ENCODE measurements at places on chromosomes 3 and 15.

GRCh38 chr15:75107908-75108838 is 84.8 kb downstream of the PPCDC start:
- peak; percentile 9 for DNase-seq

- DNase-seq: no peak
Observed at GRCh38 chr3:9028134-9028533, 64.9 kb upstream of the RAD18 start.

DNA sequence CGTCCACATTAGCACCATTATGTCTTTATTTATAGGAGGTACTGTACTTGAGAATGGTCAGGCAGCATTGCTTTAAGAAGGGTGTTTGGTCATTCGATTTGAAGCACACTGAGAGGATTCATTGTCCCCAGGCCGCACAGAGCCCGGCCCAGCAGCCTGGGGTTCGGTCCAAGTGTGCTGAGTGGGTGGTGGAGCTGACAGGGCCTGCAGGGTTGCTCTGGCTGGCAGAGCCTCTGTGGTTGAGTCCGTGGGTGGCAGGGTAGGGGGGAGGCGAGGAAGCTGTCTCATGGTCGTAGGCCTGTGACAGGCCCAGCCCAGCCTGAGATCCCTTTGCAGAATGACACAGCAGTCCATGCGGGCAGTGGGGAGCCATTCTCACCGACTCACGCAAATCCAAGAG is 227.7 kb upstream of the TOPAZ1 start:
- DNase-seq: no peak

GRCh38 chr3:156400062-156400461 is 154.9 kb downstream of the SSR3 start:
- no peak for DNase-seq

DNA sequence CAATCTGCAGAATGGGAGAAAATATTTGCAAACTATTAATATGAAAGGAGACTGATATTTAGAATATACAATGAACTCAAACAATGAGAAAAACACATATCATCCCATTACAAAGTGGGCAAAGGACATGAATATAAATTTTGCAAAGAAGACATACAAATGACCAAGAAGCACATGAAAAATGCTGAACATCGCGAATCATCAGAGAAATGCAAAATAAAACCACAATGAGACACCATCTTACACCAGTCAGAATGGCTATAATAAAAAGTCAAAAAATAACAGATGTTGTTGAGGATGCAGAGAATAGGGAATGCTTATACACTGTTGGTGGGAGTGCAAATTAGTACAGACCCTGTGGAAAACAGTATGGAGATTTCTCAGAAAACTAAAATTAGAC is 83.6 kb downstream of the RAP2B start:
- no peak for DNase-seq

GRCh38 chr3:129211345-129211744 is 27.6 kb upstream of the CNBP start:
- DNase-seq: no peak

GRCh38 chr15:45548753-45549520 is 26.4 kb upstream of the SLC30A4 start:
- no peak for DNase-seq

DNA sequence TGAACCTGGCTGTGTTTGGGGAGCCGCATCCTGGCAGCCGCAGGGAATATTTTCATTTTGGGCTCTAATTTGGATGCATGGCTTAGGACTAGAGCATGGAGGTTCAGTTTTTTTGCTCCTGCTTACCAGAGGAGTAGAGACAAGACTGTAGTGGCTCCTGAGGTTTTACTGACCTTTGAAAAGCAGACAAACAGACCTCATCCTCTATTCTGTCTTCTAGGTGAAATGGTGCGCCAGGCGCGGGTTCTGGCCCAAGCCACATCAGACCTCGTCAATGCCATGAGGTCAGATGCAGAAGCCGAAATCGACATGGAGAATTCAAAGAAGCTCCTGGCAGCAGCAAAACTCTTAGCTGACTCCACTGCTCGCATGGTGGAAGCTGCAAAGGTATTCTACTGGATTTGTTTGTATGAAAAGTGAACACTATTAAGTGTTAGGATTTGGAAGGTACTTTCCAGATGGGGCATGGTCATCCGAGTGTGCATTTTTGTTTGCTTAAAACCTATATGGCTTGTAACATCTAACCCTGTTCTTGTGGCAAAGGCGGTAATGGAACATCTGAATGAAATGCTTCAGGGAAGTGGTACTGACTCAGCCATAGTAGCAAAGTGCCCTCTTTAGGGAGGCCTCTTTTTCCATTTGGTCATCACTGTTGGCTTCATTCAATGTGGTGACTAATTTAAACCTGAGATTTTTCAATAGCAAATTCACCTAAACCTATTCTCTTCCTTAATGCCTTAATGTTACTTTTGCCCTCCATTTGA is 330.7 kb upstream of the TPM1 start:
- DNase-seq: no peak

GRCh38 chr15:45138814-45139765 is 9.3 kb downstream of the DUOX1 start:
- no peak for DNase-seq

- no peak for DNase-seq
Observed at GRCh38 chr3:116034794-116035193, 410.5 kb downstream of the LSAMP start.

- DNase-seq: no peak
Observed at GRCh38 chr15:95712785-95713184, 617.7 kb upstream of the NR2F2 start.

GRCh38 chr3:144129536-144130214 is 158.1 kb downstream of the DIPK2A start:
- no peak for DNase-seq

- DNase-seq: no peak
Observed at GRCh38 chr15:47786371-47786770, 69.1 kb downstream of the SEMA6D start.

GRCh38 chr3:188853856-188854771 is 317.7 kb upstream of the TPRG1 start:
- no peak for DNase-seq

- no peak for DNase-seq
Observed at GRCh38 chr3:56157693-56158362, 310.4 kb downstream of the ERC2 start.

DNA sequence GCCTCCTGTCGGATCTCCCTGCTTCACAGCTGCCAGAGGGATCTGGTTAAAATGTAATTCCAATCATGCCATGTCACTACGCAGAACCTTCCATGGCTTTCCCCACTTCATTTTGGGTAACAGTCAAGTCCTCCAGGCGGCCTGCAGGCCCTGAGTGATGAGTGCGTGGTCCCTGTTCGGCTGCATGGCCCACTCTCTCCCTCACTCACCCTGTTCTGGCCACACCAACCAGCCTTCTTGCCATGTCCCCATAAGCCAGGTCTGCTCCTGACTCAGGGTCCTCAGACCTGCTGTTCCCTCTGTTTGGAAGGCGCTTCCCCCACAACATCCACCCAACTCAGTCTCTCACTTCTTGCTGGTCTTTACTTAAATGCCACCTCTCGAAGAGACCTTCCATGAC is 41.6 kb upstream of the LINGO1 start:
- DNase-seq: no peak

DNA sequence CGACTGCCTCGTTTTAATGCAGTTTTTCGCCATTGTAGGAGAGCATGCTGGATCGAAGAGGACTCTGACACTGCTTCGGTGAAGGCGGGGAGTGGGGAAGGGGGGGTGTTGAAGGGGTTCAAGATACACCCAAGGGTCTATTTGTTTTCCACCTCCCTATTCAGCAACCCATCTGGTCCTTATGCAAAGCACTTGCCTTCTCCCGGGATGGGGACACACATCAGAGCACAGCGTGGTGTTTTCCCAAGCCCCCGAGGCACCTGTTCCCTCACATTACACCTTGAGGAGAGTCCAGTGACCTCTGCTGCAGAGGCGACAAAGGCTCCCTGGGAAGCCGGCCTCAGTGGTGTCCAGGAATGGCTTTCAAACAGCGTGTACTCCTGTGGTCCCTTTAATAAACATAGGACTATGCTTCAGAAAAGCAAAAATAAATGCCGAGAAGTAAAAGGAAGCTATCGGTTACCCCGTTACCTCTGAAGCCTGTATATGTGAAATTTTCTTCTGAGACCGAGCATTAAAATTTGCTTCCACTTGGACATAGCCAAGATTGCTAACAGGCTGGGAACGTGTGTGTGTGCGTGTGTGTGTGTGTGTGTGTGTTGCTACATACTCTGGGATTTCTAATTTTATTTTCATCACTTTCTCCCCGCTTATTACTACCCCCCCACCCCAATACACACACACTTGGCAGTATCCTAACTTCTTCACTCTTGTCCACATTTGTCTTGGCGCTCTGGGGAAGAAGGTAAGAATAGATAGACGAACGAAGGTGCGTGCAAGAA is 53.2 kb downstream of the CCDC54 start:
- DNase-seq: no peak

DNA sequence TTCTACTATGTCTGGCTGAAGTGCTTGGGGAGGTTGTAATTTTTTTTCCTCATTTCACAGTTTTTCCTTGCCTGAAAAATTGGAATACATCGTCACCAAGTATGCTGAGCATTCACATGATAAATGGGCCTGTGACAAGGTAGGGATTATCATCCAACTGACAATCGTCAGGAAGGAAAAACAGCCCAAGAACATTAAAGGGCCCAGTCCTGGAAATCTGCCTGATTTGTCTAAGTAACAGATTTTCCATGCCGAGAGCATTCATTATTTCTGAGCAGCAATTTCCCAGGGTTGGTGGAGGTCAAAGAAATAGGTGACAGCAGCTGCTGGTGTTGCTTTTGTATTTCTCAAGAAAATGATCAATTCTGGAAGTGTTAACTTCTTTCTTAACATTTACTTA is 226.0 kb upstream of the CHRM5 start:
- DNase-seq: no peak

DNA sequence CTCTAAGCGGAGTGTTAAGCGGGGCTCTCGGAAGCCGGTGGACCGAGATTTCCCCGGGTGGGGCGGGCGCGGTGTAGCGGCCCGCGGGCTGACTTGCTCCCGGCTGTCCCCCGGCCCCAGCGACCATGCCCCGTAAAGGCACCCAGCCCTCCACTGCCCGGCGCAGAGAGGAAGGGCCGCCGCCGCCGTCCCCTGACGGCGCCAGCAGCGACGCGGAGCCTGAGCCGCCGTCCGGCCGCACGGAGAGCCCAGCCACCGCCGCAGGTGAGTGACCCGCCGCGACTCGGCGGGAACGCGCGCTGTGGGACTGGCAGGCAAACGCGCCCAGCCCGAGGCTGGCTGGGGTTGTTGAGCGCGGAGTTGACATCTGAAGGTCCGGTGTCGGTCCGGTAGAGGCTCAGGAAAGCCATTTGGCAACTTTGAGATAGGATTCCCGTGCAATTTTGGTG is 1.3 kb downstream of the SMC4 start:
- DNase-seq: no peak

GRCh38 chr15:74451322-74451721 is 9.6 kb downstream of the UBL7 start:
- DNase-seq: no peak

DNA sequence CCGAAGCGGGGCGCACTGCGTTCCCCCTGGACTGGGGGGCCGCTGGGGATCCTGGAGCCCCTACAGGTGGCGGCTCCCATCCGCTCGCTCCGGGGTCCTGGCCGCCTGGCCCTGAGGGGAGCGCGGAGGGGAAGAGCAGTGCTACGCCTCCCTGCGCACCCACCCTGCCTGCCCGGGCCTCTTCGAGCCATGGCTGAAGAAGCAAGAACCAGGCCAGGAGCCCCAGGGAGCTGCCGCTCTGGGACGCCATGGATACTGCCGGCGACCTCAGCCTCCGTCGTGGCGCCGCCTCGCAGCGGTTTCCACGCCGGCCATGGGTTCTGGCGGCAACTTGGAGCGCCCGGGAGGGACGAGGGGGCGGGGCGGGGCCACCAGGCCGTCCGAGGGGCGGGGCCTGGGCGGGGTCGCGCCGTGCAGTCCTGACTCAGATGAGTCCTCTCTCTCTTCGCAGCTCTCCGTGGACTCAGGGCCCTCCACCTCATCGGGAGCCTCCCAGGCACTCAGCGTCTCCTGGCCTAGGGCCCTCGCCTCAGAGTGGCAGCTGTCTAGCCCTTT is 50.9 kb downstream of the MYL3 start:
- peak; percentile 25 for DNase-seq

DNA sequence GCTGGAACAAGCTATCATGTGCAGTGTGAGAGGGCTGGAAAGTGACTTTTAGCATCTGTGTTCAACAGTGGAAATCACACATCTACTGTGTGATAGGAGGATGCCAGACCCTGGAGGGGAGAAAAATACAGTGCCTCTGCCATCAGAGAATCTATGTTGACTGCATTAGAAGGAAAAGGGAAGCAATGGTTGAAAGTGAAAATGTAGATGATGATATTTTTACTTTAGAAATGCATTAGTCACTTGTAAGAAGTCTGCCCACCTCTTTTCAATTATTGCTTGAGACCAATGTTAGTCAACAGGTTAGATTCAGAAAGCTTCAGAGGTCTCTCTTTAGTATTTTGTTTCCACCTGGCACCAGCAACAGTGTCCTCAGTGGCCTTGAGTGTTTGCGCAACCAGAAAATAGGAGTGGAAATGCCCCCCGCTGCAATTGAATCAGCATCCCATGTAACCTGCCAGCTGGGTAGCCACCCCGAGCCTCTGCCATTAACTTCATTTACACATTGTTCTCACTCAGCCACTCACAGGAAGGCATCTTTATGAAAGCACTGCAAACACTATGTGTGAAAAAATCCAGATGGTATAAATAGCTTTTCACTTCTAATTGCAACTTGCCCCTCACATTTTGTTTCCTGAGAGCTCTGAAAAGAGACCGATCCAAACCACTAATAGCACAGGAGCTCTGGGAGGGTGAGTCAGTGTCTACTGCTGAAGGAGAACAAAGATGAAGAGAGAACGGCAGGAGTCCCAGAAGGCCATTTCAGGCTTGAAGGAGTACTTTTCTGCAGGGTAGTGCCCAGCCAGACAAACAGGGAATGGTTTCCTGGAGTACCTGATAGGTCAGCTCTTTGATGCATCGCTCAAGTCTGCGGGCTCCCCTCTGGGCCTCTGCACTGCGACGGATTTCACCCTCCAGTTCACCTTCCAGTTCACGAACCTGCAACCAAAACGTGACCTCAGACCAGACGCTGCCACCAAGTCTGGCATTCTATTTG is 92.1 kb downstream of the HHLA2 start:
- no peak for DNase-seq

- no peak for DNase-seq
Observed at GRCh38 chr3:197908957-197909701, 40.9 kb upstream of the RPL35A start.

DNA sequence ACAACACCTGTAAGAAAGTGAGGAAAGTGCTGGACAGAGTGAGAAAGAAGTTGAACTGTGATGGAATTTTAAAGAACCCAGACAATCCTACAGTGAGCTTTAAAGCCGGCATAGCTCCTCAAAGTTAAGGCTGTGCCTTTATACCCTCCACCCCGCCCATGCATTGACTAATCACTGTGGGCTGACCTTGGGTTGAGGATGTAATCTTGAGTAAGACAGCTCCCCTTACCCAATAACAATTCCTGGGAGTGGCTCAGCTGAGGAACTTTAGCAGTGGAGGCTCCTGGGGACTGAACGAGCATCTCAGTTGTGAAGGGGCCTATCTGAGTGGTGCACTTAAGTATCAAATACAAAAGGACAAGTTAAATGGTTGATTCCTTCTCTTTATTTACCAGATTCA is 35.7 kb upstream of the ZNF770 start:
- no peak for DNase-seq

Measured in activated naive CD8-positive, alpha-beta T cell treated with anti-CD3 and anti-CD28 coated beads, Interleukin-2, amount 50 U/mL, for 16 hours (primary cell).